ENCODE measurements at places on chromosomes 3 and 15.

DNA sequence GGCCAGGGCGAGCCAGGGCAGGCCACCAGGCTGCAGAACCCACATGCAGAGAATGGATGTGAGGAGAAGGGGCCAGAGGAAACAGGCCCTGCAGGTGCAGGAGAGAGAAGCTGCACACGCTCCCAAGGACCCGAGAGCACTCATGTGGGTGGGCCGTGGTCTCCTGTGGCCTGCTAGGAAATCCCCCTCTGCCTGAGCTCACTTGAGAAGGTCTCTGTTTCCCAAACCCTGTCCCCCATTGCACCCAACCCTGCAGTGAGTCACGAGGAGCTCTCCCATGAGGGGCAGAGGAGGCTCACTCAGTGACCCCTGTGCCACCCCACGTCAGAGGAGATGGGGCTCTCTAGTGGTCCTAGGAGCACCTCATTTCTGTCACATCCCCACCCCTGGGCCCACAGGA, 111.1 kb downstream of the KLF13 start:
- DNase-seq: no peak

- peak; percentile 60 for DNase-seq
Observed at GRCh38 chr15:99702895-99703602, 30.2 kb downstream of the LYSMD4 start.

DNA sequence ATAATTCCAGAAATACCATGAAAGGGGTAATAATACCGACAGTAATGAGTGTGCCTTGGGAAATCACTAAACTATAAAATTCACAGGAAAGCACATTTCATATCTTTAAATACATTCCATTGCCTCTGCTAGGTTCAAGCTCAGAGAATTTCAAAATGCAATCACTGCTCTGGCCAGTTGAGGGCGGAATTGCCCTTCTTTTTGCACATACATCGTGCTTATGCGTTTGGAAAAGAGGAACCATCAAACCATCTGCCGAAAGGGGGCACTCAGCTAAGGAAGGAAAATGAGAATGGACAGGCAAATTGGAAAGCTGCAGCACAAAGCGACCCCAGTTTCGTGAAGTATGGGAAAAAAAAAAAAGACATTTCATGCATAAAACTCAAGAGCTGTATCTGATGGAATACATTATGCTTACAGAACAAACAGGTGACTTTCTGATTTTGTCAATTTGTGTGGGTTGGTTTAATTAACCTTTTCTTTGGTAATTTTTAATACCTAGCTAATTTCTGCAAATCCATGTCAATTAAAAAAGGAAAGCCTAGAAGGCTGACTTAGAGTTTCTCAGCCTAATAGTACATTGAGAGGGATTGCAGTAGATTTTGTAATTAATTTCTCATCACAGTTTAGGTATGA, 61.4 kb downstream of the TUSC7 start:
- peak; percentile 68 for DNase-seq

- peak; percentile 99 for DNase-seq
Observed at GRCh38 chr3:27431116-27431515, 53.1 kb downstream of the SLC4A7 start.

- DNase-seq: no peak
Observed at GRCh38 chr3:72405943-72406566, 442.2 kb downstream of the SHQ1 start.

DNA sequence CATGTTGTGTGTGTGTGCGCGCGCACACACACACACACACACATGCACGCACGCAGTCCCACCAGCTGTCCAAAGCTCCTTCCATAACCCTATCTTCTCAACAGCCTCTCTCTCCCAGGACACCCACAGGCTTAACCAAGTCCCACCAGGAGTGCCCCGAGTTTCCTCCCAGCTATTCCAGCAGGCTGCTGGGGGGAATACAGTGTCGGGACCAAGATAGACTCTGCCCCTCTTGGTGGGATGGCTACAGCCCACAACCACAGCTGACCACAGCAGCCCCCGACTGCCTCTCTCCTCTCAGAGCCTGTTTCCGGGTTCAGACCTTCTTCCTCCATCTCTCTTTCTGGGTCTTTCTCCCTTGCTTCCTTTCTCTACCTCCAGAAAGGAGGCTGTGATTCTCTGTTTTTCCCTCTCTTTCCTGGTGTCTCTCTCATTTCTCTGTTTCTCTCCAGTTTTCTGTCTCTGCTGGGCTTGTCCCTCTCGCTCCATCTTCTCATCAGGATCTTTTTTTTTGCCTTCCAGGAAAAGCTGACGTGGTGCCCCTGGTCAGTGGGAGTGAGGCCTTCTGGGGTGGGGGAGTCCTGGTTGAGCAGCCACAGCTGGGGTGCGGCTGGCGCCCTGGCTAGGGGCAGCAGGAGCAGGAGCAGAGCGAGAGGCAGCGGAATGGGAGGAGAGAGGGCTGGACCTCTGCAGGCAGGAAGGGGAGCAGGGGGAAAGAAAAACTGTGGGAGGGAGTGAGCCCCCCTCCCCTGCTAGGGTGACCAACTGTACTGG, 3.3 kb upstream of the ISLR start:
- DNase-seq: no peak

DNA sequence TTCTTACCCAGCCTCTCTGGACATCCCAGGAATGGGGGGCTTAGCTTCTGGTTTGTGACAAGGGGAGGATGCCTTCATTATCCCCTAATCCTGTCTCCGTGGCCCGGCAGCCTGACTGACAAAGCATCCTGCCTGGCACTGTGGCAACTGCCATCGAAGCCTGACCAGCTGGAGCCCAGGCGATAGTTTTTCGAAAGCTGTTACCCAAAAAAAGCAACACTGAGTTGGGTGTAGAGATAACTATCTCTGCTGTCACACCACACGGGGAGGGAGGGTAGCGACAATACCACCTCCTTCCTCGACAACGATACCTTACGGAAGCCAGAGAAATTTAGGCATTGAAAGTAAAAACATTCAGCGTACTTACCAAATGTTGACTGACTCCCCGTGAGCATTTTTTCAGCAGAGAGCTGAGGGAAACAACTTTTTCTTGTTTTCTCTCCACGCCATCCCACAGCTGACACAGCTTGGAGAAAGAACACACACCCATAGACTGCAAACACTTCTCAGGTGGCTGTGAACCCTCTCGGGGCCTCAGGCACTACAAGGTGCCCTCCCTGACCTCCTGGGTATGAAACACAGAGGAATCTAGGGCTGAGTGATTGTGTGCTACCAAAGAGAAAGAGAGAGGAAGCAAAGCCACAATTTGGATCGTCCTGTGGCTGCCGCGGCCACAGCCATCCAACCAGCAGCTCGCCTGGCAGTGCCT, 361.9 kb upstream of the ICE2 start:
- no peak for DNase-seq

DNA sequence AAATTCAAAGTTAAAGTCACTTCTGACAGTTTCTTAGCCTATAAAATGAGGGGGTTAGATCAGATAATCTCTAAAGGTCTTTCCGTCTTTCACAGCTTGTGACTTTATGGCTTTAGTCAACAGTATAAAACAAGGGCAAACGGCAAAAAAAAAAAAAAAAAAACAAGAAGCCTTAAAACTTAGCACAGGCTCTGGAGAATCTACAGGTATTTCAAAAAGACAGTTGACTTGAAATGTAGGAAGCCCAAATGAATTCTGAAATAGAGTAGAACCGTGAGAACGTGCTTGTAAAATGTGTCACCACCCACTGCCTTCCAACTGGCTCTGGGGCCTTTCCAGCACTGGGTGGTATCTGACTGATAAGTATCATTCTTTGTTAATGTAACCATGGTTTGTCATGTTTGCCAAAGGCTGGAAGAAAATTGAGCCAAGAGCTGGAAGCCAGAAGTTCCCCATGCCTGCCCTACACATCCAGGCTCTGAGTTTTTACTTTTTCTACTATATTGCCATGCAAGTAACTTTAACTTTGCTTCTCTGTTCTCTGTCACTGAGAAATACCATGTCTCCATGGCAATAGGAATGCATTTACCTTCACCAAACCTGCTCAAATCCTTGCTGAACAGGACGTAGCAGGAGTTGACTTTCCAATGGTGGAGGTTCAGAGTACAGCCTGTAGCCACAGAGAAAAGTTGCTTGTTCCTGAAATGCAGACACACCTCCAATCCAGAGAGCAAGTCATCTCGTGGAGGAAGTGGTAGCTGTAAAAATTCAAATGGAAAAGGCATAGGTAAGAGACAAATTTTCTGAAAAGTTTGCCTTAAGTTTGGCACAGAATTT, 35.8 kb upstream of the THSD4 start:
- DNase-seq: peak; percentile 78

GRCh38 chr3:154023148-154023547, 98.0 kb upstream of the ARHGEF26 start:
- no peak for DNase-seq

DNA sequence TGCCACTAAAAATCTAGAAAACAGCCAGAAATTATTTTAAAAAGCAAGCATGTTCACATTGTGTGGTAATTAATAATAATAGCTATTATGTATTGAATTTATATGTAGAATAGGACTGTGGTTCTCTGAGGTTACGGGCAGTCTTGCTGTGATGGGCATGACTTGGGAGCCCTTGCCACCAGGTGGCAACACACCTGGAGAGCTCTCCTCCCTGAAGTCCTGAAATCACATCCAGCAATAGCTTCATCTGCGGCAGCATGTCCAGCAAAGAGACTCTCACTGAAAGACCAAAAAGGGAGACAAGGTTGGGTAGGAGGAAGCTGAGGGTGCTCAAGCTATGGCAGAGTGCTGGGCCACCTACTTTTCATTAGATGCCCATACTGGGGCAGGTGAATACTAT, 206.8 kb upstream of the IL12A start:
- no peak for DNase-seq

GRCh38 chr3:70736009-70736408, 423.6 kb upstream of the MDFIC2 start:
- peak; percentile 72 for DNase-seq

DNA sequence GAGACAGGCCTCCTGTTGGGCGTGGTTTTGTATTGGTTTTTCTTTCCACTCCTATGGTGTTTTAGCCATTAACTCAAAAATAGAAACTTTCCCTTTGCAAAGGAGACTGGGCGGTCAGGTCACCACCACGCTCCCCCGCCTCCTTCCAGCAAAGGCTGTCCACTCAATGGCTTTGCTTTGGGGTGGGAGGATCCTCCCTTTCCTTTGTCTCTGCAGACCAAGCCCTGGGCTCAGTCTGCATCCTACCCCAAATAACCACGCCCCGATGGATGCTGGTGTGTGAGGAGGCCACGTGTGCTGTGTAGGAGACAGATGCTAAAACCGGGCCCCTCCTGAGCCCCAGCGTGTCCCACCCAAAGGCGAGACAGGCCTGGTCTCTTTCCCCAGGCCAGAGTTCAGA, 68.5 kb downstream of the GRIP2 start:
- no peak for DNase-seq

GRCh38 chr15:57605491-57605890, 13.8 kb downstream of the MYZAP start:
- no peak for DNase-seq

DNA sequence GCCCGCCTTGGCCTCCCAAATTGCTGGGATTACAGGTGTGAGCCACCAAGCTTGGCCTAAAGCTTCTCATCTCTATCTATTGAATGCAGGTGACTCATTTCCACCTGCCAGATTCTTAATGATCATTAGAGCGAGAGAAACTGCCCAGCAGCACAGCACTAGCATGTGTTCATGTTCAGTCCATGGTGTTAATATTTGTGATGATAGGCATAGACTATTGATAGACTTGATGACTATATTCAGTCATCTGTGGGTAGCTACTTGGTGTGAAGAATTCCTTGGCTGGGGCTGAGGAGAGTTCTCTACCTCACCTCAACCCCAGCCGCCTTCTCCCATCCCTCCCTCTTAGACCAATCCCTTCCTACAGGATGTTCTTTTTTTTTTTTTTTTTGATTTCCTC, 60.0 kb downstream of the ST6GAL1 start:
- peak; percentile 31 for DNase-seq

- no peak for DNase-seq
Observed at GRCh38 chr3:35857004-35857403, 217.7 kb downstream of the ARPP21 start.

DNA sequence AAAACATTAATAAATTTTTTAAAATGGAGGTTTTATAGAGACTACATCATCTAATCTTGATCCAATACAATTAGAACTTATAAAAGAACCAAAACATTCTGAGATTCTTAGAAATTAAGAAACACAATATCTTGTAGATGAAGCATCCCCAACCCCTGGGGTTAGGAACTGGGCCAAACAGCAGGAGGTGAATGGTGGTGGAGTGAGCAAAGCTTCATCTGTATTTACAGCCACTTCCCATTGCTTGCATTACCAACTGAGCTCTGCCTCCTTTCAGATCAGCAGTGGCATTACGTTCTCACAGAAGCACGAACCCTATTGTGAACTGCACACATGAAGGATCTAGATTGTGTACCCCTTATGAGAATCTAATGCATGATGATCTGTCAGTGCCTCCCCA, 36.3 kb downstream of the KNL1 start:
- no peak for DNase-seq

GRCh38 chr3:186930641-186931531, 560 bp downstream of the ST6GAL1 start:
- peak; percentile 56 for DNase-seq

- DNase-seq: peak; percentile 54
Observed at GRCh38 chr3:46895204-46895660, 17.7 kb downstream of the PTH1R start.

GRCh38 chr3:39140341-39140971, 12.9 kb downstream of the CSRNP1 start:
- no peak for DNase-seq

- DNase-seq: peak; percentile 53
Observed at GRCh38 chr3:33187368-33187634, 31.3 kb downstream of the SUSD5 start.

DNA sequence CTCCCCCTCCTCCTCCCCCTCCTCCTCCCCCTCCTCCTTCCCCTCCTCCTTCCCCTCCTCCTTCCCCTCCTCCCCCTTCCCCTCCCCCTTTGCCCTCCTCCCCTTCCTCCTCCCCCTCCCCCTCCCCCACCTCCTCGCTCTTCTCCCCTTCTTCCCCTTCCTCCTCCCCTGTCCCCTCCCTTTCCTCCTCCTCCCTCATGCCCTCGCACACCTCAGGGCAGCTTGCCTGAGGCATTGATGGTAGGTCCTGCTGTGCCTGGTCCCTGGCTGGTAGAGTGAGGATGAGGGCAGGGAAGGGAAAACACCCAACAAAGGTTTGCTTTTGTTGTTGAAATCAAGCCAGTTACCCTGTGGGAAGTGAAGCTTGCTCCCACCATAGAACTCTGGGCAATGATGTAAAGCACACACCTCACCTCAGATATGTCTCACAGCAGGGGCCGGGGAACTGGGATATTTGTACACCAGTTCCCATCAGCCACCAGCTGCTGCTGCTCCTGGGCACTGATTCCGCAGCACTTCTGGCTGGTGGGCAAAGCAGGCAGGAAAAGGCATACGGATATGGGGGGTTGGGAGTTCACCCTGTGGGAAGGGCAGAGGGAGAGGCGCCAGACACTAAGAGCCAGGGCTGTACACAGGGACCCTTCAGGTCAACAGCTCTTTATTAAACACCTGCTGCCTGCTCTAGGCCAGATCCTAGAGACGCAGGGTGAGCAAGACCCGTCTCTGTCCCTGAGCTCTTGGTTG, 13.8 kb downstream of the ISG20 start:
- no peak for DNase-seq

DNA sequence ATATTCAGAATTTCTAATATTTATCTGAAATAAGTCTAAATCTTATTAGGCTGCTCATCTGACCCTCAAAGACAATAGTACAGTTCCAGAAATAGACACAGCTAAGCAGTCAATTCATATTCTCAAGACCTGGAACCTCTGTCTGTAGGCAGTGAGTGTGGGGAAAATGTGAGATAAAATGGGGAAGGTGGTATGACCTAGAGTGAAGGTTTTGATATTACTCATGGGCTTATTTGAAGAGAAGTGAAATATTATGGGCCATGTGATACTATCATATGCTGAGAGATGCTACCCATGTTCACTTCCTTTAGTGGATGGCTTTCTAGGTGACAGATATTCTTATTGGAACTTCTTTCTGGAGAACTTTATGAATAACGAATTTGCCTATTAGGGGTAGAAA, 33.5 kb downstream of the TGFBR2 start:
- DNase-seq: no peak

All from fibroblast of lung (primary cell).